ENCODE measurements at places on chromosomes 2 and 18.

- no peak for DNase-seq
Measured at GRCh38 chr2:8586457-8587051, 95.3 kb upstream of the ID2 start.

- DNase-seq, result no peak
Measured at GRCh38 chr2:231521443-231521842, 8.8 kb downstream of the NMUR1 start.

DNA sequence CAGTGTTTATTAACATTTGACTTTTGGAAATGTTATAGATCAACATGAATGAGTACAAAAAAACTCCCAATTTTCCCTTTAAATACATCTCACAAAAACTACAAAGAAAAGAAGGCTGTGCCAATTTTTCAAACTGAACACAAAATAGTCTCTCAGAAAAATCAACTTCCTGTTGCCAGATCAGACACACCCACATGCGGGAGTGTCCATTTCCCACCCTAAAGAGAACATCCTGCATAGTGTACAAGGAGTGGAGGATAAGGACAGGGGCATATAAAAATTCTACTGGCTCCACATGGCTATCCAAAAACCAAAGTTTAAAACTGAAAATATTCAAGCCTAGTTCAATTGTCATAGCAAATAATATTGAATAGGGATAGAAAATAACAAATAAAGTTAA is 165.3 kb downstream of the ATAD2B start:
- no peak for DNase-seq

GRCh38 chr2:235366807-235367206 is 127.0 kb upstream of the AGAP1 start:
- no peak for DNase-seq

- DNase-seq, result no peak
Measured at GRCh38 chr18:76604108-76604934, 109.3 kb upstream of the ZNF516 start.

GRCh38 chr2:202122980-202123720 is 50.1 kb downstream of the KIAA2012 start:
- no peak for DNase-seq

DNA sequence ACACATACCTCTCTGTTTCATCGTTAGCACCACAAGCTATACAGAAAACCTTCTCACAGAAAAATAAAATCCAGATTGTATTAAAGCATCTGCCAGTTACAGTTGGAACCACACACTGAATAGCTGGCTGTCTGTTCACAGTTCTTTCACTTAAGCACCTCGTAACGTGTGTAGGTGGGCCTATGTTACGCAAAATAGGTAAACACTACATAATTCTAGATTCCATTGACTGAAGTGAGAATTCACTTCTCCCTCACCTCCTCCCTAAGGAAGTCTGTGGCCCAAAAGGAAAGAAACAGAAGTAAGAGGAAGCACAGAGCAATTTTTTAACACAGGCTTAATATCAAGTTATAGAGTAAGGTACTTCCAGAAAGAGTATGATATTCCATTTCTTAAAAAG is 24.9 kb downstream of the PELI1 start:
- DNase-seq, result no peak

All from hepatic stellate cell (primary cell).